ENCODE measurements at places on chromosomes 11 and 22.
A peak's percentile ranks its signal among the peaks of the same experiment; 100 is the strongest.

DNA sequence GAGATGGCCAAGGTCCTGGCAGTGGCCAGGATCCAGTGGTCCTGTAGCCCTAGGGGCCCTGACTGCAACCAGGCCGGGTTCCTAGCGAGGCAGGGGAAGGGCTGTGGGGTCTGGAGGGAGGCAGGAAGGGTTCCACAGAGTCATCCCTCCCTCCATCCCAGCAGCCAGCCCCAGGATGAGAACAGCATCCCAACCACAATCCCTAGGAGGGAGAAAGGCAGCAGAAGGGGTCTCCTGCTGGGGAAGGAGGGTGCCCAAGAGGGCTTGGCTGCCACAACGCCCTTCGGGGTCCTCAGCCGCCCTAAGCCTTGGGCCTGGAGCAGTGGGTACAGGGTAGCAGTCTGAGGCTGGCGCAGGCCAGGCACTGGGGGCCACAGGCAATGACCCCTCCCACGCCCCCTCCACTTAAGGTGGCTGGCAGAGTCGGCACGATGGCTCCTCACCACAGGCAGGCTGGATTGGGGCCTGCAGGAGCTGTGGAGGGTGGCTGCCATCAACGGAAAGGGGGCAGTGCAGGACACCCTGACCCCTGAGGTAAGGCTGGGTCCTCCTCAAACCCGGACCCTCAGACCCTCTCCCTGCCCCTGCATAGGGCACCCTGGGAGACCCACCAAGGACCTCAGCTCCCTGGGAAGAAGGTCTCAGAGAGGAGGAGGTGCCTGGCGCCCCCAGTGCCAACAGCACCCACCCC lies 7.2 kb downstream of the SLC22A12 start:
- DNase-seq, result no peak

GRCh38 chr11:122033631-122034030 lies 82.4 kb downstream of the BLID start:
- DNase-seq, result no peak

GRCh38 chr11:78351979-78352841 lies 65.4 kb downstream of the GAB2 start:
- no peak for DNase-seq

- DNase-seq, result peak; percentile 57
Measured at GRCh38 chr11:118202599-118203422, 22.0 kb downstream of the JAML start.

DNA sequence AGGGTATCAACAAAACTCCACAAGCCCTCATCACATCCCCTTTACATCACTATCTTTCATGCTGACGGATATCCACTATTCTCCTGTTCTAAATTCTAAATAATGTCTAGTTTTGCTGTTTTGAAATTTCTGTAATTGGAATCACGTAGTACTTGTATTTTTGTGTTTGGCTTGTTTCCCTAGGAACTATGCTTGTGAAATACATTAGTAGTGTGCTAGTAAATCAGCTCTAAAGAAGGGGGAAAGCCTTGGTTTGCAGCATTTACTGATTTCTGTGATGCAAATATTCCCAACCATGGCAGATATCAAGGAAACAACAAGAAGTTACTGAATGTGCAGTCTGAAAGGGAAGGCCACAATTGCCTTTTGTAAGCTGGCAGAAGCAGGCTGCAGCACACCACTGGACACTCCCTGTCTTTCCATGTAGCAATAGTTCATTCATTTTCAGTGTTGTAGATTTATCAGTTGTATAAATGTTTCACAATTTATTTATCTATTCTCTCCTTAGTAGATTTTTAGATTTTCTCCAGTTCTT lies 4.7 kb upstream of the FOLH1 start:
- DNase-seq, result no peak

DNA sequence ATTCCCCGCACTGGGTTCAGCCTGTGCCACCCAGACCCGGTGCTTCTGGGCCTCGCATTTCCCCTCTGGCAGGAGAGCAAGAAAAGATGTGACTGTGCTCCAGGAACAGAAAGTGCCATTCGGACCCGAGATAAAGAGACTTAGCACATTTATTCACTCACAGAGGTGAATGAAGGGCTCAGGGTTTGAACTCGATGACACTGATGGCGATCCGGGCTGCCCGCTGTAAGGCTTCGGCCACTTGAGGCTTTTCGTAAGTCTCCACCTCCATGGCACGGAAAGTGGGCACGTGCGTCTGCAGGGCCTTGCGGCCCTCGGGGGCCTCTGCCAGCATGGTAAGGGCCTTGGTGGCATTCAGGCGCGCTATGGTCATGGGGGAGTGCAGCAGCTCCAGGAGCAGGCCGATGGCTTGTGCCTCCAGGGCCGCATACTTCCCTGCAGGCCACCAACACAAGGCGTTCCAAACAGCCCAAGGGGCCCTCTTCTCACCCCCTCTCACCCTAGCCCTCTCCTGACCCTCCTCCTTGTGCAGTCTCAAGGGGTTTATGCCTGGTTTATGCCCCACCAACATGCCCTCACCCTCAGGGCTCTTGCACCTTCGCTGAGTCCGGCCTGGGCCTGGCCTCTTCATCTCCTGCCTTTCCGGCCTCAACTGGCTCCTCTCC lies 10.9 kb upstream of the GNAZ start:
- no peak for DNase-seq

- DNase-seq, result no peak
Measured at GRCh38 chr11:133669371-133670053, 137.2 kb upstream of the OPCML start.

DNA sequence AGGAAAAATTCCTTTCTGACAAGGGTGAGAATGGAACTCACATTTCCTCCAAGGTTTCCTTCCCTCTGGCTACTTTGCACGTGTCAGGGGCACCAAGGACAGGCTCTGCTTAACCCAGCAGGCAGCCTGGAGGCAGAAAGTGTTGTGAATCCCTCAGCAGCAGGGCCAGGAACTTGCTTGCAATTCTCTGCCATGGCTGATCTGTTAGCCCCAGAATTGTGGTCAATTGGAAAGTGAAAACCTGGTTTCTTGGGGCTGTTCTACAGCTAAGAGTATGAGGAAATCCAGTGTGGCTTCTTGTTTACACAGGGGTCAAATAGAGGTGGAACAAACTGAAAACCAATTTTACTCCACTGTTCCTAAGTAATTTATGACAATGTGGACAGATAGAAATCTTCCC lies 38.3 kb upstream of the CEP295 start:
- no peak for DNase-seq

- DNase-seq, result no peak
Measured at GRCh38 chr11:64796047-64796756, 6.8 kb downstream of the MAP4K2 start.

Measured in CD4-positive, alpha-beta T cell treated with Interleukin-15 for 4 hours (primary cell).